ENCODE measurements at places on chromosomes 7 and 10. TPM values are rescaled to one million over a fixed set of nuclear protein-coding genes. Genes with fewer than 3 reads are reported as not detected.

Gene GNAT3
- total RNA-seq, result not detected

Gene OR13A1
- total RNA-seq, result not detected

Gene TRIM8
- 58.7 TPM for total RNA-seq

Gene ANK3
- total RNA-seq, result 2.9 TPM

Gene FOXI2
- not detected for total RNA-seq

Gene HKDC1
- total RNA-seq, result 2.7 TPM

Data from activated CD8-positive, alpha-beta memory T cell treated with anti-CD3 and anti-CD28 coated beads, Interleukin-2, amount 10 ng/mL, durations not matched to agents 7 days and 5 days (primary cell).